Left forelimb (tissue), 1 donor: ENCODE measurements at places on chromosomes 3 and 15.

- DNase-seq, result no peak
These were observed 33.8 kb downstream of the NMD3 start for GRCh38 chr3:161254861-161255260.

- no peak for DNase-seq
These were observed 109.6 kb upstream of the ABI3BP start for GRCh38 chr3:101102678-101103296.

DNA sequence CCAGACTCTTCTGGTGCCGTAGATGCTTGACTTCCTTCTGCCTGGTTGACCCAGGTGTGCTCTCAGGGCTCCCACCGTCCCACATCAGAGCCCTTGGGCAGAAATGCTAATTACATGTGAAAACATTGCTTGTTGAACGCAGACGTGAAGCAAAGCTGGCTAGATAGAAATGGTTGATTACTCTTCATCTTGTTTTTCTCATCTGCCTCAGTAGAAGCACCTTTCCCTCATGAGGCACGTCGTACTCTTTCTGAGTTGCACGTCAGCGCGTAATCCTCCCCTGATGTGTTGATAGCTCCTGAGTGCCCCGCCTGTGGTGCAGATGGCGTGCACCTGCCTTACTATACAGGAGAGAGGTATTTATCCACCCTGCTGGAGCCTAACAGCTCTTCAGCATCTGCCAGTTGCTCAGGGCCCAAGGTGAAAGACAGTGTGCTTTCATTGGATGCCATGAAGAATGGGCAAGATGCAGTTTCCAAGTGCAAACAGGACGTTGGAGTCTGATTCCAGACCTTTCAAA is 18.1 kb downstream of the MAP6D1 start:
- no peak for DNase-seq

DNA sequence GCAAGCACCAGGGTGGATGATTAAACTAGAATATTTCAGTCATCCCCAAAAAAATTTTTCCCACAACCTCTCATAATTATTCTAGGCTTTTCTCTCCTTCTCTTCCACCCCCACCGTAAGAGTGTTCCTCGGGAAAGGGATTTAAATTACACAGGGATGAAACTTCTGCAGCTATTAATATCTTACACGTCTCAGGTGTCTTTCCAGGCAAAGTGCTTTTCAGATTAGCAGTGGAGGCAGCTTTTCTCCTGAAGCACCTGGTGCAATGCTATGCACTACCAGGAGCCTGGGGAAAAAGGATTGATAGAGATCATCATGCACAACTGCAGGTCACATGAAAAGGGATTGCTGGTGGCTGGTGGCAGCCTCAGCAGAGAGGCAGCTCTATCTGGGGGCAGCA is 250.4 kb downstream of the NTRK3 start:
- no peak for DNase-seq

DNA sequence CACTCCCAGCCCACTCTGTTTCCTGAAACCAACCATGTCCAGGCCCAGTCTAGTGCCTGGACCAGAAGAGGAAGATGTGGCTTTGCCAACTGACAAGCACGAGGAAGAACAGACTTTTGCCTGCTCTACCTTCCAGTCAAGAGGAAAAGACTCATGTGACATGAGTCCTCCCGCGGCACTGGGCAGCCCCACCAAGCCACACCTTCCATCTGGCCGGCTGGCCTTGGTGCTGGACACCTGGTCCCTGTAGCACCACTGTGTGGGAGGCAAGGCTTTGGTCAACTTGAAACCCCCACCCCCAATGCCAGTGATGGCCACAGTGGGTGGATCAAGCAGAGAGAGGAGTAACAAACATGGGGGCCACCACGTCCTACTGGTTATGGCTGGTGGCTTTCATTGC is 12.5 kb downstream of the CHDH start:
- peak; percentile 59 for DNase-seq

DNA sequence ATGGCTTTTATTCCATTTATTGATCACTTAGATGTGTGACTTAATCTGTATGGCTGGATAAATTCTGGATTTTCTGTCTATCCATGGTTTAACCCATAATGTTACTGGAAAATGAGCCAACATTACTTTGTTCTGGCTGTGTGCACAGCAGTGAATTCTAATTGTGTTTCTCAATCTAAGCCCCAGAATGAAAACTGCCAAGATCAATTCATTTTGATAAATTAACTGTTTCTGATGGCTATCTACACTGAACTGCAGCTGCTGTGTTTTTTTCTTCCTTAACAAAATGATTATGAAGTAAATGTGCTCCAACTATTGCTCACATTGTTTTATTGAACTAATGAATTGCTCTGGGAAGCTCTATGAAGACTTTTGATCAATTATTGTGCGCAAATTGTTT is 35.7 kb upstream of the CPB1 start:
- no peak for DNase-seq

DNA sequence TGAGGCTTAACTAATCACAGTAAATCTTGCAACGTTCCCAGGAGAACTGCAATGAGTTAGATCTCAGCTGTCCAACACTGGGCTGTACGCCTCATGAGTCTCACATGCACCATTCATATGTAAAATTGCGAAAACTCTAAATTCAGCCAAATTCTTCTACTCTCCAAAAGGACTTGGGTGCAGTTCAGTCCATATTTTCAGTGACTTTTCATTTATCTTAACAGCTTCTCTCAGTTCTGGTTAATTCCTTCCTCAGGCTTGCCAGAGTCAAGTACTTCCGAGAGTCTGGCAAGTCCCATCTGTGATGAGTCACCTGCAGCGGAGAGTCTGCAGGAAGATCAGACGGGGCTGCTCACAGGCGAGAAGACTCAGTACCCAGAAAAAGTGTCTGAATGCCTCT is 11.5 kb downstream of the CCDC80 start:
- DNase-seq, result no peak

DNA sequence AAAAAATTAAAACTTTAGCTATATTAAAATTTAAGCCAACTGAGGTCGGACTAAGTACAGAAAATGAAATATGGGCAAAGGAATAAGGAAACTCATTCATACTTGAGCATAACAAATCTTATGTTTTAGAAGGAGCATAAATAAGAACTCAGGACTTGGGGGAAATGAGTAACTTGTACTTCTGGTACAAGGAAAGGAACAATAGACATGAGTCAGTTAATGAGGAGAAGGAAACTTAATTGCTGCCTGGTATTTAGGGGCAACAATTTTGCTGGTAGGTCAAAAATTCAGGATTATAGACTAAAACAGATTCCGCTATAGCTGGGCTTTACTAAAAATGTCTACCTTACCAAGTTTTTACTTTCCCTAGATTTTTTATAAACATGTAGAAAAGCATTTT is 113.1 kb downstream of the MYO5A start:
- DNase-seq, result no peak

DNA sequence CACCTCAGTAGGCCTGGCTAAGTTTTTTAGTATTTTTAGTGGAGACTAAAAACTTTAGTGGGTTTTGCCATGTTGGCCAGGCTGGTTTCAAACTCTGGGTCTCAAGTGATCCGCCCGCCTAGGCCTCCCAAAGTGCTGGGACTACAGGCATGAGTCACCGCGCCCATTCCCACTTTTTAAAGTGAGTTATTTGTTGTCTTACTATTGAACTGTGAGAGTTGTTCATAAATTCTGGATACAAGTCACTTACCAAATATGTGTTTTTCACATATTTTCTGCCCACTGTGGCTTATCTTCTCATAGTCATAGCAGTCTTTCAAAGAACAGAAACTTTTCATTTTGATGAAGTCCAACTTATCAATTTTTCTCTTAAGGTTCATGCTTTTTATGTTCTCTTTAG is 29.9 kb upstream of the SPSB4 start:
- no peak for DNase-seq

GRCh38 chr3:26621176-26621575 is 1.4 kb upstream of the LRRC3B start:
- no peak for DNase-seq

- DNase-seq, result no peak
These were observed 41.4 kb downstream of the COL6A6 start for GRCh38 chr3:130558366-130558765.

GRCh38 chr3:149276619-149277018 is 55.0 kb upstream of the CP start:
- DNase-seq, result no peak

DNA sequence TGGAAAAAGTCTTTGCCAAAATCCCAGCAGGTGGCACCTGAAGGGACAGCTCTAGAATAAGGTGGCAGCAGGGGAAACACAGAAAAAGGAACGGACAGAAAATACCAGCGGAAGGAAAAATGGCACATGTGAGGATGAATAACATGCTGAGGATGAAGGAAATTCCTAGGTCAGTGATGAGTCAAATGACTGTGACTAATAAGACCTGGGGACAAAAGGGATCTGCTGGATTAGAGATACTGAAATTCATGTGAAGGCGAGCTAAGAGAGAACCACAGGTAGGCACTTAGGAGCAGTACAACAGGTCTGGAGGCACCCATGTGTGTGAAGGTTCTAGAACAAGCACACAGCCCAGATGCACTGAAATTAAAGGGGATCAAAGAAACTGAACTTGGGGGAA is 482.5 kb downstream of the FOXP1 start:
- DNase-seq, result no peak

GRCh38 chr15:91265416-91265940 is 165.4 kb downstream of the SV2B start:
- no peak for DNase-seq

DNA sequence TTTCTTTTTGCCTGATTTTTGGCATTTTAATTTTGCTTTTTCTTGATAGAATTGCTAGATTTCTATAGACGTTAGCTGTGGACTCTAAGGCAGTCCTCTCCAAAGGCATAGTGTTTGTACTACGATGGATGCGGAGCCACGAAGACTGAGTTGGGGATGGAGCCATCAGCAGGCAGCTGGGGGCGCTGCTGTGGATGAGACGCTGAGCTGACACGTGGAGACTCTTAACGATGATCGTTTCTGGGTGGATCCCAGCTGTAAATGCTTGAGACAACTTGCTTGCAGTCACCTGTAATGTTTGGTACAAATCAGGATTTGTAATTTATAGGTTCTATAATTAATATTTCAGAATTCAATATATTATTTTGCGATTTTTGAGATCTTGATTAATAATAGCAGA is 13.3 kb upstream of the PPP1R2 start:
- no peak for DNase-seq

DNA sequence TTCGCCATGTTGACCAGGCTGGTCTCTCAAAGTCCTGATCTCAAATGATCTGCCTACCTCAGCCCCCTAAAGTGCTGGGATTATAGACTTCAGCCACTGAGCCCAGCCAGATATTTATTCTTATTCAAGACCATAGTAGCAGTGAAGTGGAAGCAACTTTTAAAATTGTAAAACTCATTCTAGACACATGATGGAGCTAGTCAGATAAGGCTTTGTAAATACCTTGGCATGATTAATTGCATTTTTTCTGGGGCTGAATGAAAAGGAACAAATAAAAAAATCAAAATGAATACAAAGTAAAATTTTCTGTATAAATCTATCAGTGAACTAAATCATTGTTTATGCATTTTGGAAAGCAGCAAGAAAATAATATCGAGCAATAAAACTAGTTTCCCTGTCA is 4.1 kb upstream of the MYO1E start:
- DNase-seq, result no peak

DNA sequence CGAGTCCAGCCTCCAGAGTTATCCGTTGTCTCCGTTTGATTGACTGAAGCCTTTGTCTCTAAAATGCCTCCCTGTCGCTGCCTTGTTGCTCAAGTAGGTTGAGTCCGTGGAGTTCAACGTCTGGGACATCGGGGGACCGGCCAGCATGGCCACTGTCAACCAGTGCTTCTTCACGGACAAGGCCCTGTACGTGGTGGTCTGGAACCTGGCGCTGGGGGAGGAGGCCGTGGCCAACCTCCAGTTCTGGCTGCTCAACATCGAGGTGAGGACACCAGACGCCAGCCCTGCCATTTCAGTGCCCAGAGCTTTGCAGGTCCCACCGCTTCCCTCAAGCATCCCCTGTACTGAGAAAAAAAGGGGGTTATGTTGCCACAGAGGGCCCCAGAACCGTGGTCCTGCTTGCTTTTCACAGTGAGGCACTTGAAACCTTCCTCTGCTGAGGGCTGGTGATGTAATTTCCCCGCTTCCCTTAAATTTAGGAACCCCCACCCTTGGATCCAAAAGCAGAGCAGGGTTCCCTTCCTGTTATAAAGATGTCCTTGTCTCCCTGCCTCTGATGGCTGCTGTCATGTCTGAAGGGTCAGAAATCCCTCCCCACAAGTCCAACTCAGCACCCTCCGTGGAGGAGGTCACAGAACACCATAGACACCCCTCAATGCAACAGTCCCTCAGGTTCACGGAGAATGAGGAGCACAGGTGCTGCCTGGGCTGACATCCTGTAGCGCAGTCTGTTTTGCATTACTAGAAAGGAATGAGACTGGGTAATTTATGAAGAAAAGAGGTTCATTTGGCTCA is 105.7 kb downstream of the LRRK1 start:
- DNase-seq, result peak; percentile 60

DNA sequence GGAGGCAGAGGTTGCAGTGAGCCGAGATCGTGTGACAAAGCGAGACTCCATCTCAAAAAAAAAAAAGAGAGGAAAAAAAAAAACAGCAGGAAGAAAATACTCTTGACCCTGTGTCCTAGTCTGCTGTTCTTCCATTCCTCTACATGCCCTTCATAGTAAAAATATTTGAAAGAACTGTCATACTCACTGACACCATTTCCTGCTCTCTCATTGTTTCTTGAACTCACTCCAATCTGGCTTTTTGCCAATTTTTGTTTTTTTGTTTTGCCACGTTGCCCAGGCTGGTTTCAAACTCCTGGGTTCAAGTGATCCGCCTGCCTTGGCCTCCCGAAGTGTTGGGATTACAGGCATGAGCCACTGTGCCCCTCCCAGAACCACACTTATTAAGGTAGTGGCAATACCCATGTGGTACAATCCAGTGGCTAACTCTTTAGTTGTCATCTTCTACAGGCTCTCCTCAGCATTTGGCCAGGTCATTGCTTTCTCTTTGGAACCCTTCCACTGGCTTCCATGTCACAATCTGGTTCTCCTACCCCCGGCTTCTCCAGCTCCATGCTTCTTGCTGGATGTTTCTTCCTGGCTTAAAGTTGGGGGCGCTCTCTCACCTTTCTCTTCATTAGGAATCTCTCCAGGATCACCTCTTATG is 238.2 kb upstream of the C2CD4B start:
- DNase-seq, result no peak

DNA sequence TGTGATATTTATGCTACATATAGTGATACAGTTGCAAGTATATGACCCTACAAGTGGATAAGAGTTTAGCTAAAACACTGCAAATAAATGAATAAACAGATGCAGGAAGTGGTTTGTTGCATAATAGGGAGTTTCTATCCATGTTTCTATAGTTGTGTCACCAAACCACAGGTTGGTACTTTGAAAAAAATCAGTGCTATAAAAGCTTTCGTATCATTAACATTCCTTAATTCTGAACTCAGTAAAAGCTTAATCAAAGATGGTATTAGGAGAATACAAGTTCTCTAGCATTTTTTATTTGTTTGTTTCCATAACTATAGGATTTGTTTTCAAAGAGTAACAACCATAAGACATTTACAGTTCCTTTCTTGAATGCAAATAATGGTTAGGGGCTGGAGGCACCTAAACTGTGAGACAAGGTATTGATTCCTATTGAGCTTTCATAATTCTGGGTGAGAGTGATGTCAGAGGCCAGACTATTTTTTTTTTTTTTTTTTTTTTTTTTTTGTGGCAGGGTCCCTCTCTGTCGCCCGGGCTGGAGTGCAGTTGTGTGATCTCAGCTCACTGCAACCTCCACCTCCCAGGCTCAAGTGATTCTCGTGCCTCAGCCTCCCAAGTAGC is 29.6 kb downstream of the CPOX start:
- no peak for DNase-seq
